Right renal pelvis (tissue), 4 donors: ENCODE measurements at places on chromosomes 1 and 21. TPM values are rescaled to one million over a fixed set of nuclear protein-coding genes. Genes with fewer than 3 reads are reported as not detected.

S100A3 gene
- polyA plus RNA-seq: 0.41 TPM

- DNase-seq: no peak
These were observed 30.0 kb upstream of the PADI6 start for GRCh38 chr1:17342014-17342441.

GRCh38 chr1:23417570-23417969 lies 7.0 kb downstream of the TCEA3 start:
- no peak for DNase-seq

CD48 gene
- 1.1 TPM for polyA plus RNA-seq

DNA sequence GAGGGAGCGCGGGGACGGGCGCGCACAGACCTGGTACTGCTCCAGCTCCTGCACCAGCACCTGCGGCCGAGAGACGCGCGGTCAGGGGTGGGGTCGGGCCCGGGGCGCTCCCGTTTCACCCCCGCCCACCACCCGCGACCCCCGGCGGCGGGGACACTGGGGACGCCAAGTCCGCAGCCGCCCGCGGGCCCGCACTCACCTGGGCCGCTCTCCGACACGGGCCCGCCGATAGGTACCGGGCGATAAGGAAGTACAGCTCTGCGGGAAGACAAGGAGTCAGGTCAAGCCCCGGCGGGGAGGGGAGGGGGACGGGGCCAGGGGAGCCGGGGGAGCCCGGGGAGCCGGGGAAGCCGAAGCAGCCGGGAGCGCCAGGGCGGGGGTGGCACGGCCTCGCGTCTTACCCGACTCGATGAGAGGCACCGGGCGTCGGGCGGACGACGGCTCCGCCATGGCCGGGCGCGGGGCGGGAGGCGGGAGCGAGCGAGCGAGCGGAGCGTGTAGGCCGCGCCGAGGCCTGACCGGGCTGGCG lies 326 bp downstream of the BRWD1 start:
- peak; percentile 2 for DNase-seq

GRCh38 chr1:241823925-241824324 lies 24.1 kb upstream of the EXO1 start:
- DNase-seq: no peak

ERG gene
- polyA plus RNA-seq: 22.9 TPM

GRCh38 chr1:30982937-30983336 lies 74.4 kb upstream of the SDC3 start:
- DNase-seq: no peak

GRCh38 chr1:218482683-218483082 lies 137.5 kb downstream of the TGFB2 start:
- no peak for DNase-seq

DNA sequence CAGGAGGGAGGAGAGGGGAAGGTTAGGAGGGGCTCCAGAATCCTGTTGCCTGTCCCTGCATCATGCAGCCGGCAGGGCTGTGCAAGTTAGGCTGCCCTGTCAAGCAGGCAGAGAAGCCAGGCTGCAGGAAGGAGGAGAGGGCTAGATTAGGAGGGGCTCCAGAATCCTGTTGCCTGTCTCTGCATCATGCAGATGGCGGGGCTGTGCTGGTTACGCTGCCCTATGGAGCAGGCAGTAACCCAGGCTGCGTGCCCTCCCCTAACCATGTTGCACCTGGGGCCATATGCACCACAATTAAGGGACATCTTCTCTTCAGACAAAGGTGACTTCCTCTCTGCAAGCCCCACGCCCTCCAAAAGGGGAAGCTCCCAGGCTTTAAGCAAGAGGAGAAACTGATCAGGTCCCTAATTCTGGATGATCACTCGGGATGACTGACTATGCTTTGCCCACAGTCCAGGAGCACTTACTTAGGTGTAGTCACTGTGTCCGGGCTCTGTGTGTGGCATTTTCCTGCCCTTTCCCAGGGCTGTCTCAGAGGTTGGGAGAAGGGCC lies 457.4 kb downstream of the SETD4 start:
- DNase-seq: no peak

DNA sequence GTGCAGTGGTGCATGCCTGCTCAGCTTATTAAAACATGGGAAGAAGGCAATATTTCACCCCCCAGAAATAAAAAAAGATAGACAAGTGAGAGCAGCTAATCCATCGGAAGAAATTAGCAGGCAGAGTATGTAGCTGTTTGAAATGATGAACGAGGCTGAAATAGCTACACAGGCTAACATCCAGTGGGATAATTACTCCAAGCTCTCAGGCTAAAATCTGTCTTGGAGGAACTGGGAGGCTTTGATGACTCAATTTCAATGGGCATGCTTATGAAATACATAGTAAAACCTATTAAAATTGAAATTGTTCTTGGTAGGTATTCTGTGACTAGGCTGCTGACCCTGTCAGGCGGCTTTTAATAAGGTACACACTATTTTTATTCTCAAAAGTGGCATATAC lies 84.1 kb upstream of the RRP15 start:
- no peak for DNase-seq

NUP210L gene
- 0.09 TPM for polyA plus RNA-seq

OR2L3 gene
- not detected for polyA plus RNA-seq

- no peak for DNase-seq
These were observed 173.6 kb upstream of the CSF3R start for GRCh38 chr1:36656271-36656670.

PDPN gene
- polyA plus RNA-seq: 15.3 TPM

GRCh38 chr1:3577300-3577699 lies 34.0 kb downstream of the MEGF6 start:
- no peak for DNase-seq

SYT14 gene
- polyA plus RNA-seq: 0.32 TPM

AZIN2 gene
- 8.0 TPM for polyA plus RNA-seq

PTGS2 gene
- polyA plus RNA-seq: 1.1 TPM

DNA sequence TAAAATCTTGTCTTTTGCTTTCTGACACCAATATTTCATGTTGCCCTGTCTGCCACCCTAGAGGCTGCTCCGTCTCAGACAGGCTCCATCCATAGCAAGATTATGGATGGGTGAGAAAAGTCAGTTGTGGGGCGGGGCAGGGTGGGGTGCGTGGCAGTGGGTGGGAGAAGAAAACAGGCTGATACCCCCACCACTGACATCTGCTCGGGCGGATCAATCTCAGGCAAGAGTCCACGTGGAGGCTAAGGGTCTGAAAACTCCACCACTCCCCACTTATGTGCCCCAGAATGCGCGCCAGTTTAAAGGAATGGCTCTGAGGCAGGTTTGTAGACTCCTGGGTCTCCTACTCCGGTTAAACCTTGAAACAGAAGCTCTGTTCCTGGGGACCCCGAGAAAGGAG lies 101.5 kb downstream of the HLCS start:
- no peak for DNase-seq

SERTAD4 gene
- 5.7 TPM for polyA plus RNA-seq

DNA sequence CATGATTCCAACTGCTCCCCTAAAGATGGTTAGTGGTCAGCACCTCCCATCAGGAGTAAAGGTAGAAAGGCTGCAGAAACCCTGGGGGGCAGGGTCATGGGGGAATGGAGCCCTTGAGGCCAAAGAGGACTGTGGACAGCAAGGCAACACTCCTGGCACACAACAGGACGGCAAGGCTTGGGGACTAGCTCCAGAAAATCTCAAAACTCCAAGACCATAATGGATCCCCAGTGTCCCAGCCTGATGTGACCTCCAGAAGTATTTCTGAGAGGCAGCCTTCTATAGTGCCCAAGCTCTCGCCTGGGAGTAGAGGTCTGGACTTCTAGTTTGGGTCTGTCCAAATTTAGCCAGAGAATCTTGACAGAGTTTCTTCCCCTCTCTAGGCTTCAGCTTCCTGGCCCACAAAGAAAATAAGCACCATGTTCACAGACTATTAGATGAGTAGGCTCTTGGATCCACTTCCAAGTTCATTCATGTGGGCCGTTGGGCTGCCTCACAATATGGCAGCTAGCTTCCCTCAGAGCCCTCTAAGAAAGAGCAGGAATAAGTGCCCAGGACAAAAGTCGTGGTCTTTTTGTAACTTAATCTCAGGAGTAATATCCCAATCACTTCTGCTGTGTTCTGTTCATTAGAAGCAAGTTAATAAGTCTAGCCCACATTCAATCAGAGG lies 6.9 kb downstream of the CD2 start:
- DNase-seq: no peak

- DNase-seq: no peak
These were observed 116.1 kb downstream of the HLCS start for GRCh38 chr21:36850372-36850771.

S100A7A gene
- not detected for polyA plus RNA-seq

DNA sequence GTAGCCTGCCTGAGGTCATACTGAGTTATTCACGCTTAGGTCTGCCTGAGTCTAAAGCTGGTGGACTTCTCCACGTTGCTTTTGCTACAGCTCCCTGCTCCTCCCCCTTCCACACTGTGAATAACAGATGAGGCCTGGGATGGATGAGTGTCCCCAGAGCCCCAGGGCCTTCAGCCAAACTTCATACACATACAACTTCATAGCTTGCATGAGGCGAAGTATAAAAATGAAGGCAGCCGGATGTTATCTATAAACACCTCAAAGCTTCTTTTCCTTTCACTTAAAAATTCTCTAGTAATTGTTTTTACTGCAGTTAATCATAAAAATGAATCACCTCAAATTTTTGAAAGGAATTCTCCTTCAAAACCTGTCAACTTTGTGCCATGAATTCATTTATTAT lies 70.2 kb downstream of the DAB1 start:
- no peak for DNase-seq

DNA sequence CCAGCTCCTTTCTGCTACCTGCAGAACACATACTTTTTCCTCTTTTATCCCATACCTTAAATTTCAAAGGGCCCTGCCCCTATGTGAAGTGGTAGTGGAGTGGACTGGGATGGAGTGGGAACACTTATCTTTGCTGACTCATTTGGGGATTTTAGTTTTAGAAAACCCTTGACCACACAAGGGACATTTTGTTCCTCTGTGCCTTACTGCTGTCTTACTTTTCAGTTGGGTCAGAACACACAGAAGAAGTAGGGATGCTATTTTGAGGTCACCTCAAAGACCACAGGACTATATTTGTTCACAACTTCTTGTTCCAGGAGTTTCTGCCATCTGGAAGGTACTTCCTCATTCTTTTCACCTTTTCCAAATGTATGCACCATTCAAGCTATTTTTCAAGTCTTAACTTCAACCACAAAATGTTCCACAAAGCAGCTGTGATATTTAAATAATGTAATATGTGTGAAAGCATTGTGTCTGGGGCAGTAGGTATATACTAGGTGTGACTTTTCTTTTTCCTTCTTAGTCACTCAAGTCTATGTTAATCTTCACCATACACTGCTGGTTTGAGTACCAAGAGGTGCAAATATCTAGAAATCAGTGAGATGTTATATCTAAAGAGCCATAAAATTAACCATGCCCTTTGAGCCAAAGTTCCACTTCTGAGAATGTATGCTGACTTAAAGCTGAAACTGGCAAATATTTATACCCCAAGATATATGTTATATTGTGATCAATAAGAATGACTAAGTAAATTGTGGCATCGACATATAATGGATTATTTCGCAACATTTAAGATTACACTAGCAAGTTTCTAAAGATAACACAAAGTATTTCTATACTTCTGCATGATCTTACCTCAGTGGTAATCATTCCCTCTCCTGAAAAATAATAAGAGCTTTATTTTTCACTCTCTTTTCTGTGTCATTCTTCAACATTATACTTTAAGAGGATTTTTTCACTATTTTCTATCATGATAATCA lies 308.5 kb downstream of the MRPL39 start:
- DNase-seq: no peak

DNA sequence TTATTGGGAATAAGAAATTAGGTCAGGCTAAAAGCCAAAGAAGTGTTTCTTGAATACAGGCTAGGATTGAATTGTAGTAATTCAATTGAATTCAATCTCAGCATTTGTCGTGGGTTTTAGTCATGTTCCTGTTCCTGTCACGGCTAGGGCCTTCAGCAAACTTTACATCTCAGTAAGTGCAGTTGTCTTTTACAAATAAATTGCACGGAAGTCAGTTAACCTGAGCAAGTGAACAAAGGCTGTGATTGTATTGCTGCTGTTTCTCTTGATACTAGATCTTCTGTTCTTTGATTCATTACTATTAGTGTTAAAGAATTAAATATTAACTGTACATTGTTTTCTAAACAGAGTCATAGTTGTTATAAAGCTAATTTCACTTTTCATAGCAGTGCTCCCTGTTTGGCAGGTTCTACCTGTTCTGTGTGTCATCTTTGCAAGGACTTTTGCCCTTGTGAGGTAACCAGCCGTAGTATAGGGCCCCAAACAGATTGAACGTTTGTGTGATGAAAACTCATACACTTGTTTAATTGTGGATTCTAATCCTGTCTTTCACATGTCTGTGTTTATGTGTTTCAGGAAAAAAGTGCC lies 164.4 kb downstream of the EDEM3 start:
- DNase-seq: no peak

- DNase-seq: no peak
These were observed 1.3 kb downstream of the CERS2 start for GRCh38 chr1:150973258-150973835.

GRCh38 chr1:156157506-156157905 lies 4.1 kb downstream of the SEMA4A start:
- DNase-seq: no peak

GUCA2B gene
- not detected for polyA plus RNA-seq

- DNase-seq: no peak
These were observed 12.4 kb downstream of the LURAP1 start for GRCh38 chr1:46215504-46215903.

DNA sequence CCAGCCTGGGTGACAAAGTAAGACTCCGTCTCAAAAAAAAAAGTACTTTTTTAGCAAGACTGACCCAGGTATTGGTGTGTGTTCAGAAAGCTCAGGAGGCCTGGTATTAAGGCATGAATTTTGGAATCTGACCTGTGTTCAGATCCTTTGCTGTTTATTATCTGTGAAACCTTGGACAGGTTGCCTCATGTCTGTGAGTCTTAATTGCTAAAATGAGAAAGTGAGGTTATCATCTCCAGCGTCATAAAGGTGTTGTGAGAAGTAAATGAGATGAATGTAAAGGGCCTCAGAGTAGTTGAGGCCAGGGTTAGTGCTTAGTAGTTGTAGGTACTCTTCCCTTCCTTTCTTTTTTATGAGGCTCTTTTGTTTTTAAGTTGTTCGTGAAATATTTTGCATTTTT lies 2.8 kb downstream of the C1orf50 start:
- no peak for DNase-seq

DNA sequence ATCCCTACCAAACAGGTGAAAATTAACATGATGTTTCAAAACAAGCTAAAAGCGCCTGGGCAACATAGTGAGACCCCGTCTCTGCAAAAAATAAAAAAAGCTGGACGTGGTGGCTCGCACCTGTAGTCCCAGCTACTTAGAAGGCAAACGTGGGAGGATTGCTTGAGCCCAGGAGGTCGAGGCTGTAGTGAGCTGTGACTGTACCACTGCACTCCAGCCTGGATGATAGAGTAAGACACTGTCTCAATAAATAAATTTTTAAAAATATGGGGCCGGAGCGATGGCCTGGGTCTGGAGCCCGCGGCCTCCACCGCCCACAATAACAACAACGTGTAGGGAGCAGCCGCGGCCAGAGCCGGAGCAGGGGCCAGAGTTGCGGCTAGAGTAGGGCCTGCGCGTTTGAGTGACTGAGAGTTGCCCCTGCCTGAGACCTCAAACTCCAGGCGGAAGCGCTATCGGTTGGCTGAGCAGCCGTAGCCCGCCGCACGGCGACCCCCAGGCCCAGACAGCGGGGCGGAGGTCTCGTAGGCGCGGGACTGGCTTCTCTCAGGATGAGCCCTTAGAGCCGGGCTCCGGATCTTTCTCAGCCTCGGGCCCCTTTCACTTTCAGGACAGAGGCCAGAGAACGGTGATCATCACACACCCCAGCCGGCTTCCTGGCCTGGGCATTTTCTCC lies 41.4 kb downstream of the ZMYM1 start:
- no peak for DNase-seq

ZNF697 gene
- polyA plus RNA-seq: 22.7 TPM

C4BPA gene
- 0.69 TPM for polyA plus RNA-seq

HSD3B2 gene
- polyA plus RNA-seq: 1.8 TPM

MPZ gene
- polyA plus RNA-seq: 4.8 TPM

DISP3 gene
- 1.6 TPM for polyA plus RNA-seq

GRCh38 chr1:11838349-11839272 lies 9.0 kb downstream of the NPPA start:
- peak; percentile 12 for DNase-seq
